GM12878 (cell line): ENCODE measurements at places on chromosomes 7 and 10.

DNA sequence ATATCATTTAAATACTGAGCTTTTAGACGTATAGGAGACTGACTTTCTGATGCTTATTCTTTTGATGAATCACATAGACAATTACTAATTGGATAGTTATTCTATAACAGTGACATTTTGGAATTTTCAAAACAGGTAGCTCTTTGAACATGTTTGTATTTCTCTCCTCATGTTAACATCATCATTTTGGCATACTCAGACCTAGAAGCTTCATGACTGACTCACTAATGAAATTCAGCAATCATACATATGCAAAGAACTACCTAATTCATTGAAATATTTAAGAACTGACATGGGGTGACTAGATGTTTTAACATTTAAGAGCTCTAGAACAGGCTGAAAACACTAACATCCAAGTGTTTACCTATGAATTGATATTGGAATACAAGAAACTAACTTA lies 192.3 kb downstream of the VTI1A start:
- no peak for DNase-seq

DNA sequence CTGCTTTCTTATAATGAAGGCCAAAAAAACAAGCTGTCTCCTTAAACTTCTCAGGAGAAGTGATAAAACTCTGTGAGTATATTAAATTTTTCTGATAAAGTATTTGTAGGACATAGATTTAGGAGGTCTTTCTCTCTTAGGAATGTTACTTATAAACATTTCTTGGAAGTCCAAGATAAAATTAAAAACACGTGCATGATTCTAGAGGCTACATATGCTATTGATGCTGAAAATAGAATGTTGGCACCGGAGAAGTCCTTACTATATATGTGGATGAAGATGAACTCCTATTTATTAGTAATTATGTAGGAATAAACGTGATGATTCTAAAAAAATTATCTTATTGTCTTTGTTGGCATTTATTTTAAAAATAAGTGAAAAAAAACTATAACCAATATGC lies 241.3 kb upstream of the LRRTM3 start:
- DNase-seq = no peak

- no peak for DNase-seq
Observed at GRCh38 chr7:158108646-158109293, 478.9 kb downstream of the PTPRN2 start.

DNA sequence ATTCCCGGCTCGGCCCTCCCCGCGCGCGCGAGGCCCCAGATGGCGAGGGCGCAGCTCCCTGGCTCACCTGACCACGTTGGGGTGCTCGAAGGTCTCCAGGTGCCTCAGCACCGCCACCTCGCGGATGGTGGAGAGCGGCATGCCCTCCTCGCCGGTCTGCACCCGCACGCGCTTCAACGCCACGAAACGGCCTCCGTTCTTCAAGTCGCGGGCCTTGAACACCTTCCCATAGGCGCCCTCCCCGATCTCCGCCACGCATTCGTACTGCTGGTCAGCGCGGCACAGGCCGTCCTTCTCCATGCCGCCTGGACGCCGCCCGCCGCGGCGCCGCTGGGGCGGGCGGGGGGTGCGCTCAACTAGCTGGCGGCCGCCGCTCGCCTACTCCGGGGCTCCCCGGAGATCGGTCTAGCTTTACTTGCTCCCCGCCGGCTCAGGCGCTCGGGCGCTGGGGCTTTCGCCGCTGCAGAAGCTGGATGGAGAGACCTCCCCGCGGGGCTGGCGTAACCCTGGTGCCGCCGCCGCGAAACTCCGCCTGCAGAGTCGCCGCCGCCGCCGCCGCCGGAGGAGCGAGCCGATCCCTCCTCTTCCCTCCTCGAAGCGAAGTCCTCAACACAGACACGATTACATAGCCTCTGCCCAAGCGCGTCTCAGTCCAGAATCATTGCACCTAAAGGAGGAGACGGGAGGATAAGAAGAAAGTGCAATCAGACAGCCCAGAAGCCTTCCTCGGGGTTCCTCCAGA lies 3.2 kb downstream of the CDK6 start:
- no peak for DNase-seq

- DNase-seq = no peak
Observed at GRCh38 chr7:99326408-99326782, 697 bp downstream of the ARPC1A start.

DNA sequence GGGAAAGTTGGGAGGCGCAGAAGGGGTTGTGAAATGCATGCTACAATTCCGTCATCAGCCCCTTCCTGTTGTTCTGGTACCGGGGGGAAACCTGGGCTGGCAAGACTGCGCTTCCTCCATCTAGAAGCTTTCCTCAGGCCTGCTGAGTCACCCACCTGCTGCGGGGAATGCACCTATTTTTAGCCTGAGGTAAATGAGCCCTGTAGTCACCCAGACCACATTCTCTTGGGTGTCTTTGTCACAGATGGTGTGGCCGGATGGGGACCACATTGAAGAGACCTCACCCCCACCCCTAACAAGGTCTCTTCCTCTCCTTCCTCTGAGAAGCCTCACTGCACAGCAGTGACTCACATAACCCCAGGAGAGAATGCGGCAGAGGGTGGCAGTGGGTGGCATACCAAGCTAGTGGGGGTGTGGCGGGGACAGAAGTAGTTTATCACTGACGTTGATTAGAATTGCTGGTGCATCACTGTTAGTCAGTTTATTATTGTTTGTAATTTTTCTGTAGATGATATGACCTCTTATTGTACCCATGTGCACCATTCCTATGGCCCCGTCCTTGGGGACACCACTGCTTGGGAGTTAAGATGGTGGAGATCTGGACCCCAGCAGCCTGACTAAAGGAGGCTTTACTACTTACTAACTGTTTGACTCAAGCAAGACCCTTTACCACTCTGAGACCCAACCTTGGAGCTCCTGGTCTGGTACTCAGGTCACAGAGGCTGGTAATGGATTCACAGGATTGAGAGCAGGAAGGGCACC lies 83.0 kb upstream of the DUSP5 start:
- peak; percentile 99 for DNase-seq
